ENCODE measurements at places on chromosomes 11 and 22.

- DNase-seq, result no peak
Measured at GRCh38 chr11:46252373-46252914, 25.0 kb upstream of the CREB3L1 start.

DNA sequence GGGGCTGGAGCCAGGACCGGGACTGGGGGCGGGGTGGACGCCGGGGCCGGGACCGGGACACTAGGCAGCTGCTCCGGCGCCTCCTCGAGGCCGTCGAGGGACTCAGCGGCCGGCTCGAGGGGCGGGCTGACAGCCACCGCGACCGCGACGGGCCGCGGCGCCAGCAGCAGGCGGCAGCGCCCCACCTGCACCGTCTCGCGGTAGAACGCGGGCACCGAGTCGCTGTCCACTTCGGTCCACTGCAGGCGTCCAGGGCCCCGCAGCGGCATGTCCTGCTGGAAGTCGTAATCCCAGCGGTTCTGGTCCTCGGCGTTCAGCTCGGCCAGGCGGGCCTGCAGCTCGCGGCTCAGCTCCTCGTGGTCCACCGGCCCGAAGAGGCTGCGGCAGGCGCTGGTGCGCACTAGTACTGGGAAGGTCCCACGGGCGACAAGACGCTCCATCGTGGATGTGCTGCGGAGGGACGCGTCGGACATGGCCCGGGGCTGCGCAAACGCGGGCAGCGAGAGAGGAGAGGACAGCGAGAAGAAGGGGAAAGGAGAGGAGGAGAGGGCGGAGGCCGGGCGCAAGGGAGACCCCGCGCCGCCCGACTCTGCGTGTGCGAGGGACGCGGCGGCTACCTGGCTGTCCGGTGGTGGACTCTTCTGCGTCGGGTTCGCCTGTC lies 428 bp downstream of the CDKN1C start:
- no peak for DNase-seq

GRCh38 chr11:111715142-111715816 lies 50.9 kb downstream of the PPP2R1B start:
- DNase-seq, result no peak

- DNase-seq, result no peak
Measured at GRCh38 chr11:11913395-11913794, 71.6 kb downstream of the USP47 start.

GRCh38 chr11:79206951-79207350 lies 233.9 kb downstream of the TENM4 start:
- no peak for DNase-seq

DNA sequence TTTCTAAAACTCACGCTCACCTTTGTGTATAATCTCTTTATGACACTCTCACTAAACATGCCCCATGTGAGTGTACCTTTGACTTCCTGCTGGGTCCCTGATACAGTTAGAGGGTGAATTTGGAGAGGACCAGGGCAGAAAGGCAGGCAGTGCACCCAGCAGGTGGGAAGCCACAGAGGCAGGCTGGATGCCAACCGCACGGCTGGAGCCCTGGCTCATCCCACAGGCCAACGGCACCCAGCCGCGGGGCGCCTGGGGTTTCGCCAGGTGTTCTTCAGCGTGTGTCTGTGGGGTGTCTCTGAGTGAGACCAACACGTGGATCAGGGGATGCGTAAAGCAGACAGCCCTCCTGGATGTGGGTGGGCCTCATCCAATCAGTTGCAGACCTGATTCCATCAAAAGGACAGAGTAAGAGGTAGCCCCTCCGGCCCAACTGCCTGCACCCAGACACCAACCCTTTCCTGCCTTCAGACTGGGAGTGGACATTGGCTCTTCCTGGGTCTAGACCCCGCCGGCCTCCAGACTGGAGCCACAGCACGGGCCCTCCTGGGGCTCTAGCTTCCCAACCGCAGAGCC lies 51.6 kb downstream of the DHCR7 start:
- no peak for DNase-seq

DNA sequence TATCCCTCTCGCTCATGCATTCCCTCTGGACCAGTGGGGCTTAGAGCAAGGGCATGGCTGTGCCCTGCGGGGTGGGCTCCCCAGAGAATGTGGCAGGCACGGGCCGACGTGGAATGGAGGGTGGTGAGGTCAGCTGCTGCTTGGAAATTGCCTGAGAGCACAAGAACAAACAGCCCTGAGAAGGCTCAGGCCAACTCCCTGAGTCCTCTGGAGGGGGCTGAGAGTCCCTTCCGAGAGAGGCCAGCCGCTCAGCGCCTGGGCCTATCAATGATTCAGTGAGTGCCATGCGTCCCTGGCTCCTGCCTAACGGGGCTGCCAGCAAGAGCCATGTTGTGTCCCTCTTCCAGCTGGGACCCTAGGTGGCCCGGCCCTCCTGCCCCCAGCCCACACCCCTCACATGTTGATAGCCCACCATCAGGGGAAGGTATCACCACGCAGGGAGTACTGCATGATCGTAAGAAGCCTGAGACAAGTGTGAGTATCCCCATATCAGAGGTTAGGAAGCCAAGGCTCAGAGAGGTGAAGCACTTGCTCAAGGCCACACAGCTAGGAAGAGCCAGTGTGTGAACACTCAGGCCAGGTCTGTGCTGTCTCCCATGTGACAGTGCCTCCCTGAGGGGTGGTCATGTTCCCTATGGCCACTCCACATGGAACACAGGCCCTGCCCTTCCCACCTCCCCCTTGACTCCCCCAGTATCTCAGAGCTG lies 55.8 kb downstream of the NECTIN1 start:
- no peak for DNase-seq

- no peak for DNase-seq
Measured at GRCh38 chr22:31556627-31557203, 60.4 kb downstream of the SFI1 start.

GRCh38 chr22:36405671-36406538 lies 18.1 kb upstream of the MYH9 start:
- no peak for DNase-seq

DNA sequence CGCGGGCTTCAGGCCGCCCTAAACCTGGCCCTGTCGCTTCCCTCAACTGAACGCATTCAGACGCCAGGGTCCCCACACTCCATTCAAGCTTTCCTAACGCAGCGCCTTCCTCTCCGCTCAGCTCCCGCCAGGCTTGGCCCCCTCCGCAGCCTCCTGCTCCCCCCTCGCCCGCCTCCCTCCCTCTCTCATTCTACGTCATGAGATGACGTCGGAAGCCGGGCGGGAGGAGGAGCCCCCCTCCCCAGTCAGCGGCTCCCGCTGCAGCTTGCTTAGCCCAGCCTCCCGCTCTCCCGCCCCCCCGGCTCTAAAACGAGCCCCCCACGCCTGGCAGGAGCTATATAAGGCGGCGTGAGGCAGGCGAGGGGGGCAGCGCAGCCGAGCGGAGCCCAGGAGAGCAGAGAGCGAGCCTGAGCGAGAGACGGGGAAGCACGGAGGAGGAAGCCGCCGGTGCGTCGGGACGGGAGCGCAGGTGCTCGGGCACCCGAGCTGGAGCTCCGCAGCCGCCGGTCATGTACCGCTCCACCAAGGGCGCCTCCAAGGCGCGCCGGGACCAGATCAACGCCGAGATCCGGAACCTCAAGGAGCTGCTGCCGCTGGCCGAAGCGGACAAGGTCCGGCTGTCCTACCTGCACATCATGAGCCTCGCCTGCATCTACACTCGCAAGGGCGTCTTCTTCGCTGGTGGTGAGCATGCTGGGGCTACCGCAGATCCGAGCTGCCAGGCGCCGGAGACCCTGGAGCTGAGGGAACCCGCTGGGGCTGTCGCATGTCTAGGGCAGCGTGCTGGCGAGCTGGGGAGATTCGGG lies at the start of gene NPAS4:
NPAS4 (plus strand) TSS at position 365 of the 806 bp plus-strand sequence; CDS start at position 510, 145 bp downstream.
- DNase-seq, result no peak

DNA sequence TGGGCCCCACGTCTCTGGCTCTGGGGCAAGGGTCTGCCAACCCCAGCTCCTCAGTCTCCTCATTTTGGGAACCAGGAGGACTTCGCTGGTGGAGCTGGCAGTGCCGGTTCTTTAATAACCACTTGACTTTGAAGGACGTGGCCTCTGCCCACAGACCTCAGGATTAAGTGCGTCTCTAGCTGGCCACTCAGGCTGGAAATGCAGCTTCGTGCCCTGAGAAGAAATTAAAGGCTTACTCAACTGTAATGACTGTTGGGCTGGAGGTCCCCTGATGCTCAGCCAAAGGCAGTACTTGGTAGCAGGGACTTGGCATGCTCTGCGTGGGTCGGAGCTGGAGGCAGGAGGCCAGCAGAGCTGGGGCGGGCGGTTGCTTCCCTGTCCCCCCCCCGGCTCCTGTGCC lies 16.7 kb upstream of the PARVG start:
- DNase-seq, result no peak

GRCh38 chr11:83042964-83043711 lies 28.6 kb downstream of the RAB30 start:
- DNase-seq, result no peak

GRCh38 chr11:29333993-29334775 lies 682.6 kb downstream of the KCNA4 start:
- peak; percentile 24 for DNase-seq

DNA sequence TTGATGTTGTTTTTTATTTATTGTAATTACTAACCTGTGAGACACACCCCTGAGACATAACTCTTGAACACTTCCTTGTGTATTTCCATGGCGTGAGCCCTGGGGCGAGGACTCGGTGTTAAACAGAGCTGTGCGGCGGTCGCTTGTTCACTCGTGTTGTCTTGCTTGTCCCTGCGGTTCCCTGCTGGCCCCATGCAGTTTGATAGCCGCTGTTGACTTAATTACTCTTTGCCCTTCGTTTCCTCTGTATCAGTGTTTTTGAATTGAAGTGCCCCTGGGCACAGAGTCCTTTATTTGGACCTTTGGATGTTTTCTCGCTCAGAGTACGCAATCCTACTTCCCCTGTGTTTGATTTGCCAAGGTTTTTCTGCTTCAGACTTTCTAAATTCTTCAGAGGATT lies 52.7 kb downstream of the TBC1D22A start:
- no peak for DNase-seq

GRCh38 chr11:1156506-1157340 lies 1.0 kb upstream of the MUC5AC start:
- DNase-seq, result no peak

- no peak for DNase-seq
Measured at GRCh38 chr11:43360361-43361032, 1.8 kb downstream of the TTC17 start.

- no peak for DNase-seq
Measured at GRCh38 chr22:39266398-39267030, 21.7 kb upstream of the PDGFB start.

GRCh38 chr11:64000740-64001483 lies 14.7 kb downstream of the OTUB1 start:
- DNase-seq, result no peak

GRCh38 chr11:19602406-19602805 lies 110.2 kb upstream of the NAV2 start:
- no peak for DNase-seq

All from renal cortex interstitium (tissue), 15 donors.